ENCODE measurements at places on chromosomes 4 and X.
A peak's percentile ranks its signal among the peaks of the same experiment; 100 is the strongest.

GRCh38 chrX:100648458-100649417 is 4.7 kb downstream of the SRPX2 start:
- DNase-seq = no peak

GRCh38 chr4:88736264-88736663 is 38.6 kb upstream of the NAP1L5 start:
- DNase-seq = no peak

DNA sequence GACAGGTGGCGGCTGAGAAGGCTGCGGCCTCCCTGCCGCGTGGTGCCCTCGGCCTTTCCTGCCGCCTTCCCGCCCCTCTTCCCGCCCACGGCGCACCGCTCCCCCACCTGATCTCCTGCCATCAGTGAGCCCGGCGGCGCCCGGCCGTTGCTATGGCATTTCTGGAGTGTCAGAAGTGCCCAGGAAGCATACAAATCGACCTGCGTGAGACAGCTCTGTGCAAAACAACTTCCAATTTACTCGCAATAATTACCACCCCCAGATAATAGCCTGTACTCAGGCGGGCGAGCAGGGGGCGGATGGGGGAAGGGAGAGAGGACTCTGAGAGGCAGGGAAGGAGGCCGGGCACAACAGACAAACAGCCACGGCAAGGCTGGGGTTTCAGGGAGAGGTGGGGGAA is 16.6 kb upstream of the ERCC6L start:
- no peak for DNase-seq

DNA sequence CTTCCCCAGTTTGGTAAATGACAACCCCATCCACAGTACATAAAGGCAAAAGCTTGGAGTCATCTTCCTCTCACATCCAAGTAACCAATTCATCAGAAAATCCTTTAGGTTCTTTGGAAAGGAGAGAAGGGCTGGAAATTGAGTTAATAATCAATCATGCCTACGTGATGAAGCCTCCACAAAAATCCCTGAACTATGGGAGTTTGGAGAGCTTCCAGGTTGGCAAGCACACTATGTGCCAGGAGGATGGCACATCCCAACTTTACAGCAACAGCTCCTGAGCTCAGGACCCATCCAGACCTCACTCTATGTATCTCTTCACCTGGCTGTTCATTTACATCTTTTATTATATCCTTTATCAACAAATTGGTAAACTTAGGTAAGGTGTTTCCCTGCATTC is 98.9 kb downstream of the IQCM start:
- DNase-seq = no peak

DNA sequence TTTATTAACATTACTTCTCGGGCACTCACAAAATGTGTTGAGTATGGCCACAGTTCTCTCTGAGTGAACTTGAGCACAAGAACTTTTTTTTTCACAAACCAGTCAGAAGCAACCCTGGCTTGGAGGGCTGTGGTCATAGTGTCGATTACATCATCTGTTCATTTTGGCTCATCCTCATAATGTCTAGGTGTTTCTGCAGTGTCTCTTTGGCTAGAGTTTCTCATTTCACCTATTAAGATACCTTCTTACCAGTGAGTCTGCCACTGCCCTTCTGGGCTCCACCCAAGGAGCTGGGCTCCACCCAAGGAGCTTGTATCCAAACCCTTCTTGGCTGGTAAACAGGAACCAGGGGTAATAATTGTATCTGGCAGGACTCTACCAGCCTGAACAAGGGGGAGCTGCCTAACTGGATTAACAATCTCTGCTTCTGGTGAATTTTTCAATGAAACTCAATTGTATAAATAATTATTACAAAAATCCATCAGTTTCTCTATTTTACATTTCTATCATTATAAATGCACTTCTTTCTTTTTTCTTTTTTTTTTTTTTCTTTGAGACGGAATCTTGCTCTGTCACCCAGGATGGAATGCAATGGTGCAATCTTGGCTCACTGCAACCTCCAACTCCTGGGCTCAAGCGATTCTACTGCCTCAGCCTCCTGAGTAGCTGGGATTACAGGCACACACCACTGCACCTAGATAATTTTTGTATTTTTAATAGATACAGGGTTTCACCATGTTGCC is 667.7 kb upstream of the SLIT2 start:
- DNase-seq = no peak

GRCh38 chr4:150001815-150002214 is 76.4 kb upstream of the DCLK2 start:
- DNase-seq = no peak

GRCh38 chrX:18895189-18895951 is 88.5 kb downstream of the PHKA2 start:
- no peak for DNase-seq

DNA sequence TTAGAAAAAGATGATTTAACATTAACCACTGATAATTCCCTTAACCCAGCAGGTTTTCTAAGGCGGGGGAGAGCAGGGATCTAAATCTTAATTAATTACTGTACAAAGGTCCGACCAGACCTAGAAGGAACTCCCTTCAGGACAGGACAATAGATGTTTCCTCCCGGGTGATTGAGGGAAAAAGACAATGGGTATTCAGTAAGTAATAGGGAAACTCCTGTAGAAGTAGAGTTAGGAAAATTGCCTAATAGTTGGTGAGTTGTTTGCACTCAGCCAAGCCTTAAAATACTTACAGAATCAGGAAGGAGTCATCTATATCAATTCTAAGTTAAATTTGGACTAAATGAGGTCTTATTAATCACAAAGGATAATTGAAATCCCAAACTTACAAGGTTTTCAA is 5.8 kb upstream of the SRD5A3 start:
- no peak for DNase-seq

GRCh38 chrX:13899607-13900006 is 82.7 kb upstream of the GPM6B start:
- no peak for DNase-seq

DNA sequence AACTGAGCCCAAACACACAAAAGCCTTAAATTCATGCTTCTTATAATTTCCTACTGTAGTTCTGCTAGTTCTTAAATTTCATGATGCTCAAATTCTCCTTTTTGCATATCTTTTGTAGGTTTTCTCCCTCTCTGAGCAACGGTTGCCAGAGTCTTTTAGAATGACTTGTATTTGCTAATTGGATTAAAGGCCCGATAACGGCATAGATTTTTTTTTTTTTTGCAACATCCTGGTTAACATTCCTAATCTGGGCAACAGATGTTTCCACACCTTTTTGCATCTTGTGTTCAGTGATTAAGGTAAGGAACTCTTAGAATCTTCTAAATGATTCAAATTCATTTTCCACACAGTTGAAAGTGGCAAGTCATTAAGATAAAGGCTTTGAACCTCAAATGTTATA is 66.3 kb upstream of the ADGRG2 start:
- no peak for DNase-seq

- no peak for DNase-seq
Measured at GRCh38 chrX:21907260-21907659, 33.2 kb upstream of the SMS start.

DNA sequence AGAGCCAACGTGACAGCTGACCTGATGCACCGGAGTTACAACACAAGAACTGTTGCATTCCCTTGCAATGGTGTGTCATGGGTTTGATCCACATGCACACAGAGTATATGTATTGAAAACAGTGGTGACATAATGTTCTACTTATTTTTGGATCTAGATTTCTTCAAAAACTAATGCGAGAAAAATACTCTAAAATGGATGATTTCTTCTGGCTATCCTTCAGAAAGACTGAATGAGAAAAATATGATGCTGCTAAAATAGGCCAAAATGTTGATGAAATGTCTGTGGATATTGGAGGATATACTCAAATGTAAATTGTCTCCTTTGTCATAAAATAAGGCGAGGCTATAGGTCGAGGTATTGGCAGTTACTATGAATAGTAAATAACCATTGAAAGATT is 30.4 kb downstream of the LIMCH1 start:
- no peak for DNase-seq

DNA sequence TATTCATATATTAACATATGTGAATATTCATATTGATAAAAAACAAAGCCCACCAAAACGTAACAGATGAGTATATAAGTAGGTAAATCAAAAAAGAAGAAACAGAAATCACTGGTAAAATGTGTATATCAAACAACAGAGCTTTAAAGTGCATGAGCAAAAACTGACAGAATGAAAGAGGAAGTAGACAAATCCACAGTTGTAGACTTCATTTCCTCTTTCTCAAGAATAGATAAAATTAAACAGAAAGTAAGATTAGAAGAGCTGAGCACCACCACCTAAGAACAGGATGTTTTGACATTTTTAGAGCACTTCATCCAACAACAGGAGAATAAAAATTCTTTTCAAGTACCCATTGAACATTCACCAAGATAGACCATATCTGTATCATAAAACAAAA is 64.6 kb downstream of the CNKSR2 start:
- no peak for DNase-seq

- no peak for DNase-seq
Measured at GRCh38 chr4:76280488-76281441, 25.8 kb upstream of the STBD1 start.

DNA sequence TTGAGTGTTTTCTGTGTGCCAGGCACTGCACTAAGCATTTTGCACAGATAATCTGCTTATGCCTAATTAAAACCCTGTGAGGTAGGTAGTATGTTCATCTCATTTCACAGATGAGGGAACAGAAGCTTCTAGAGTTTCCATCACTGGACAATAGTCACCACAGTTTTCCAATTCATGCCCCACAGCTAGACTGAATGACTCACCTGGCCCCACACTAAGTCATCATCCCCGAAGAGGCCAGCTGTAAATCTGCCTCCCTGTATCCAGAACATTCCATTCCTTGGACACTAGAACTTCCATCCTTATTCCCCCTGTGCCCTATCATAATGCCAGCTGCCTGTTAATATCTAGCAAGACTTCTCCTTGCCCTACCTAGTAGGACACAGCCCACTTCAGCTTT is 40.9 kb upstream of the NYX start:
- no peak for DNase-seq

GRCh38 chr4:5435201-5435600 is 273.2 kb downstream of the EVC2 start:
- DNase-seq = no peak

- DNase-seq = peak; percentile 38
Measured at GRCh38 chrX:49053223-49054072, 5.4 kb upstream of the CCDC120 start.

DNA sequence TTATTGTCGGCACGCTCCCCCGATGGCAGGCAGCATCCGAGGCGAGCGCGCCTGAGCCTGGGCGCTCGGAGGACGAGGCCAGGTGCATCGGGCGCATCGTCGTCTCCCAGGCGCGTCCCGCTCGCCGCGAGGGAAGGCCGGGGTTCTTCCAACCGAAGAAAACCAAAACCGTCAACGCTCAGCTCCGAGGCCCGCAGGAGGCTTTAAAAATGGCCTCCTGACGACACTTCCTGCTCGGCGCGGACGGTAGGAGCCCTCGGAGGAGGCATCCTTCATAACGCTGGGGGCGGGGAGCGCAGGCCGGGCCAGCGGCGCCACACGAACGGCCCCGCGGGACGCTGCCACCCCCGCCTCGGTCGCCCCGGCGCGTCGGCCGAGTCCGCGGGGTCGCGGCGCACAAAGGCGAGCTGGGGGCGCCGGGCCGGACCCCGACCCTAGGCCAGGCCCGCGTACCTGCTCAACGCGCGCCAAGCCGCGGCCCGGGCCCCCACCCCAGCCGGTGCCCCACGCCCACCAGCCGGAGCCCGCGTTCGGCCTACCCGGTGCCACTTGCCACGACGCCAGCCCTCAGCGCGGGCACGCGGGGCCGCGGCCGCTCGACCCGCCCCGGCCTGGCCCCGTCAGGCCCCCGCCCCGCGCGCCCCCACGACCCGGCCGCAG is 501 bp downstream of the ZNF518B start:
- DNase-seq = peak; percentile 30

- no peak for DNase-seq
Measured at GRCh38 chrX:150254909-150255308, 108.2 kb upstream of the MAMLD1 start.

DNA sequence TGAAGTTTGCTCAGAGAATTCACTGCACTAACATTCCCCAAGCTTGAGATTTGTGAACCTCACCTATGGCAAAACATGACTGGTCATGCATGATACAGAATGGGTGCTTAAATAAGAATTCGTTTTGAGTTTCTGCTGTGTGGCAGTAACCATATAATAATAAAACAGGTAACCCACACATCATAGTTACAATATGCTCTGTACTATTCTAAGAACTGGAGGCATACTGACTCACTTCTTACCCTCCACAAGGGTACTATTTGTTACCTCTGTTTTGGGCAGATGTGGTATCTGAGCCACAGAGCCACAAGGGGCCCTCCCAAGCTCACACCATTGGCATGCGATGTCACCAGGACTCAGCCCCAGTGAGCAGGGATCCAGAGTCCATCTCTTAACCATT is 17.6 kb downstream of the SLC2A9 start:
- no peak for DNase-seq

- DNase-seq = no peak
Measured at GRCh38 chr4:26955241-26955640, 94.6 kb downstream of the STIM2 start.

GRCh38 chrX:17697191-17697590 is 40.1 kb upstream of the SCML1 start:
- no peak for DNase-seq

- DNase-seq = no peak
Measured at GRCh38 chr4:4766564-4766963, 92.9 kb upstream of the MSX1 start.

DNA sequence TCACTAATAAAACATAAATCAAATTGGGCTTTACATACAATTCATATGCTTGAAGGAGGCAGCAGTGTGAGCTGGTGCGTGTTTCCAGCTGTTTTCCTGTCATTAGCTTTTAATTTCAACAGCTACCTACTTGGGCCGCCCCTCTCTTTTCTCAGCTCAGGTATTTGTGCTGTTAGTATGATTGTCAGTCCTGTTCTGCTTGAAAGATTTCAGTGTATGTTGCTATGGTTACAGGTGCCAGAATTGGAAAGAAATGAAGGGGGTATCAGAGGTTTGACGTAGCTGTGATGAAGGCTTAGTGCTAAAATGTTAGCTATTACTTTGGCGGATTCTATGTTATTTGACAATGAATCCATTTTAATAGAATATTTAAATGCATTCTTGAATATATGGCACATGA is 440.3 kb downstream of the ZIC3 start:
- no peak for DNase-seq
